GM04504 (cell line): ENCODE measurements at places on chromosomes 7 and 10.

DNA sequence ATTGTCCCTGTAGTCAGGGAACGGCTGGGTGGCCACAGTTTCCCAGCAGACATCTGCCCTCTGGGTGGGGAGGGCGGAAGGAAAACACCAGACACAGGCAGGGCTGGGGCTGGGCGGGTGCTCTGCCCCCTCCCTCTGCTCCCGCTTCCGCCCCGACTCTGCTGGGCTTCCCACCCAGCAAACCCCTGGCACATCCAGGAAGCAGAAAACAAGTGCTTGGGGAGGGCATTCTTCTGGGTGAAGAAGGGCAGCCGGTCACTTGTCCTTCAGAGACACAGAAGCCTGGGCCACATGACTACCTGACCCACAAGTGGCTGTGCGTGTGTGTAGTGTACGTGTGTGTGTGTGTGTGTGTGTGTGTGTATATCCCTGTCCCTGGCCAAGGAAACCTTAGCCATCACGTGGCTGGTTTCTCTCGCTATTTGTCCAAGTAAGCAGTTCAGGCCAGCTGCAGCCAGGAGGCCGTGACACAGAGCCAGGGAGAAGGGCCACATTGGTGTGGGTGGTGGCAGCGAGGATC lies 77.9 kb downstream of the ZMIZ1 start:
- DNase-seq: no peak

DNA sequence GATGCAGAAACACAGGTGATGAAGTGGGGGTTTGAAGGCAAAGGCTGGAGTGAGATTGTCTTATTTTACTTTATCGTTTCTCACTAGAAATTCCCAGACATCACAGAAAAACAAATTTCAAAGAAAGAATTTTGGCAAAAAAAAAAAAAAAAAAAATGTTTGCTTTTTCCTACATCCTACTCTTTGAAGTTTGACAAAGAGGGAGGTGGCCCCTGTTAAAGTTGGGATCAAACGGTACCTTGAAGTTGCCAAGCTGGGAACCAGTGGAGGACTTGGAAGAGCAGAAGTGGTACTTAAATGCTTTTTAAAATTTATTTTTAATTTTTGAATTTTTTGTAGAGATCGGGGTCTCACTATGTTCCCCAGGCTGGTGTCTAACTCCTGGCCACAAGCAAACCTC lies 63.9 kb upstream of the KIF5B start:
- no peak for DNase-seq

GRCh38 chr7:45703911-45704682 lies 129.9 kb downstream of the ADCY1 start:
- no peak for DNase-seq

DNA sequence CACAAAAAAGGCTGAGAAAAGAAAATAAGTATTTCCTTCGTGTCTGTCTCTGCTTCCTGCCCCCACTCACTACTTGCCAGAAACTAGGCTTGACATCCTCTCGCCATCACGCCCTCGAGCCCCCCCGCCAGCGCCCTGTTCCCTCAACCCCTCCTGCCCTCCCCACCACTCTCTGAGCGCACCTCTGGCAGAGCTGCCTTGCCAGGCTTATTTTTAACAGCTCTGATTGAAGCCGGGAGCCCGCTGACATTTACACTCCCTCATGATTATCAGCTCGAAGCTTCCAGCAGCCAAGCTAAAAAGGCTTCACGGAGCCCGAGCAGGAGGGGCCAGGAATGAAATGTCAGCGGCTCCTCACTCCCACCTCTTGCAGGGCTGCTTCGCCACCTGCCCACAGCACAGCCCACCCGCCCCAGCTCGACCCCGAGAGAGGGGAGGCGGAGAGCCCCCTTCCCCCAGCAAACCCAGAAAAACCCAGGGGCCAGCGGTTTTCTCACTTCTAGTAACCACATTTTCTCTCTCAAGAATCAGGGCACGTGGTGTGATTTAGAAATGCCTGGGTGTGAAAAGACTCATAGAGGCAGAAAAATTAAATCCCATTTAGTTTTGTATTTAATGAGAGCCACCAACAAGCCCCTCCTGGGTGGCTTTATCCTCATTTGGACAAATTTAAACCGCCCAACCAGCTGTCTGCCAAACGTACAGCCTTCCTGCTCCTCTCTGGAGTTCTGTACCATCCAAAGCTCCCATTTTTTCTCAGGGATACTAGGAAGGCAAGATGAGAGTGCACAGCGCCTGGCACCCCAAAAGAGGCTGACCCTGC lies 89.3 kb downstream of the SLIT1 start:
- no peak for DNase-seq

DNA sequence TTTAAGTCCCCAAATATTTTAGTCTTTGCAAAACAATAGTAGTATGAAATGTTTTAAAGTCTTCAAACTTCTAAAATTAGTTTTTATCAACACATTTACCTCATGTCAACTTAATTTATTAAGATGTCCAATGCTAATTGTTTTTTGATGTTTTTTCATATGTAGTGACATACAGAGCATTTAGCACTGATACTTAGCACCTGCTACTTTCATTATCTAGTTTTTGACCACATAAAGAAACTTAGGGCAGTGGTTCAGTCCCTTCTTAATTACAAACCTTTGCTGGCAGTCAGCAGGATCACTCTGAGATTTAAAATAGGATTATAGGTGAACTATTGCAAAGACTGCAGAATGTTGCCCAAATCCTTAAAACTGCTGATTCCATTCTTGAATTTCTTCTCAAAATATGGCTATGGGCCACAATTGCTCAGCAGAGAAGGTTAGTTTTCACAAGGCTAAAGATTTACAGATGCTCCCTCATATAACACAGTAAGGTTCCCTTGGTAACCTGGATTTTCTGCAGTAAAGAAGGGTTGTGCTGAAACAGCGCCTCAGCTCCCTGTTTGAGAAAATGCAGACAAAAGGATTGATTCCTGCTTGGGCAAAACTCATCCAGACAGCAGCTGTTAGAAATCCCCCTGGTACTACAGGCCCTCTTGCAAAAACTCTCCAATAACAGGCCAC lies 3.4 kb downstream of the GPR85 start:
- no peak for DNase-seq

DNA sequence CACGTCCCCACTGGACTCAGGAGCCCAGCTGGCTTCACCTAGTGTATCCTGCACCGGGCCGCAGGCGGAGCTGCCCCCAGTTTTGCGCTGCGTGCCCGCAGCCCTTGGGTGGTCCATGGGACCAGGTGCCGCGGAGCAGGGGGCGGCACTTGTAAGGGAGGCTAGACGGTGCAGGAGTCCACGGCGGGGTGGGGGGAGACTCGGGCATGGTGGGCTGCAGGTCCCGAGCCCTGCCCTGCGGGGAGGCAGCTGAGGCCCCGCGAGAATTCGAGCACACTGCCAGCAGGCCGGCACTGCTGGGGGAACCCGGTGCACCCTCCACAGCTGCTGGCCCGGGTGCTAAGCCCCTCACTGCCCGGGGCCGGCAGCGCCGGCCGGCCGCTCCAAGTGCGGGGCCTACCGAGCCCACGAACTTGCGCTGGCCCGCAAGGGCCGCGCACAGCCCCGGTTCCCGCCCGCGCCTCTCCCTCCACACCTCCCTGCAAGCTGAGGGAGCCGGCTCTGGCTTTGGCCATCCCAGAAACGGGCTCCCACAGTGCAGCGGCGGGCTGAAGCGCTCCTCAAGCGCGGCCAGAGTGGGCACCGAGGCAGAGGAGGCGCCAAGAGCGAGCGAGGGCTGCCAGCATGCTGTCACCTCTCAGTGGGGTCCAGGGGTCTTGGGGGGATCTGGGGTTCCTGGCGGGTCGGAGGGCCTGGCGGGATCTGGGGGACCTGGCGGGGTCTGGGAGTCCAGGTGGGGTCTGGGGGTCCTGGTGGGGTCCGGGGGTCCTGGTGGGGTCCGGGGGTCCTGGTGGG lies 81.4 kb downstream of the VIPR2 start:
- DNase-seq: no peak

DNA sequence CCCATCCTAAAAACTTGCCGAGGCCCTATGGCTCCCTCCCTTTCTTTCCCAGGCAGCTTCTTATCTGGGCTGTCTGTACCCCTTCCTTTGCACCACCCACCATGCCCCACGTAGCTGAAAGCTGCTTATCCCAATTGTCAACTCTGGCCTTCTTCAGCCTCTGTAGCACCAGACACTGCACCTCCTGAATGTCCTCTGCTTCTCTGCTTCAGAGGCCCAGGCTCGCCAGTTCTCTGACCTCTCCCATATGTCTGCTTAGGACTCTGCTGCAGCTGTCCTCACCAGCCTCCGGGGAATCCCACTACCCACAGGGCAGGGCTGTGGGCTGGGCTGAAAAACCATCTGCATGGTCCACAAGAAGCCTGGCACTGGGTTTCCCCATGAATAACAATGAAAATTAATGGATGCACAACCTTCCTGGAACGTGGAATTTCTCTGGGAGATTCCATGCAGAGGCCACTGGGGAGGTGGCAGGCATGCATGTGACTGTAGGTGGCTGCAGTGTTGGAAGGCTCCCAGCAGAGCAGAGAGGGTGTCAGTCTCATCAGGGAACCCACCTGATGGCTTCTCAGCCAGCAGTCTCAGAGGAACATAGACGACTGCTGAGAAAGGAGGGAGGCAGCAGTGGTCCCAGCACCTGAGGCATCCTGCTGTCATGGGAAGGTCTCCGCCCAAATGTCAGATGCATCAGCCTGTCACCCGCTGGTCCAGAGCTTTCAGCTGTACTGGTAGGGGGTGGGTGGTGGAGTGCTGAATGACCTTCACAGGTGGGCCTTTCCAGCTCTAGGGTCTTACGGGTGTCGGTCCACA lies 16.8 kb upstream of the SH2D4B start:
- DNase-seq: no peak

DNA sequence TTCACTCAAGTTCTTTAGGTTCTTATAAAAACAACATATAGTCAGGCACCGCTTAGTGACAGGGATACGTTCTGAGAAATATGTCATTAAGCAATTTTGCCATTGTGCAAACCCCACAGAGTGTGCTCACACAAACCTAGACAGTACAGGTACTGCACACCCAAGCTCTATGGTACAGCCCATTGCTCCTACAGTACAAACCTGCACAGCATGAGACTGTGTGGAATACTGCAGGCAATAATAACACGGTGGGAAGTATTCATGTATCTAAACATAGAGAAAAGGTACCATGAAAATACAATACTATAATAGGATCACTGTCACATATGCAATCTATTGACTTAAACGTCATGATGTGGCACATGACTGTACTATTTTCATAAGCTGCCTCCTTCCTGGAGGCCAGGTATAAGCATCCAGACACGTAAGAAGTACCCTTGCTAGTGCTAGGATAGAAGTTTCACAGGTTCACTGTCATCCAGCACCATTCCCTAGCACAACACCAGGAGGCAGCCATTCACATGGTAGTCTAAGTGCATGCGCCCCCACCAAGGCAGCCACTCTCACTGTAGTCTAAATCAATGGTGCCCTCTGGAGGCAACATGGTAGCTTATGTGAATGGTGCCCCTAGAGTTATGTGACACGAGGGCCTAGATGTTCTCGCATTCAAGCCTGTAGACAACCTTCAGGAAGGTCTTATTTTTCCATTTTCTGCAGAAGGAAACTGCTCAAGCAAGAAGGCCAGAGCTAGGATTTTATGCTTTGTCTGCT lies 98.5 kb downstream of the ARHGAP22 start:
- DNase-seq: no peak

DNA sequence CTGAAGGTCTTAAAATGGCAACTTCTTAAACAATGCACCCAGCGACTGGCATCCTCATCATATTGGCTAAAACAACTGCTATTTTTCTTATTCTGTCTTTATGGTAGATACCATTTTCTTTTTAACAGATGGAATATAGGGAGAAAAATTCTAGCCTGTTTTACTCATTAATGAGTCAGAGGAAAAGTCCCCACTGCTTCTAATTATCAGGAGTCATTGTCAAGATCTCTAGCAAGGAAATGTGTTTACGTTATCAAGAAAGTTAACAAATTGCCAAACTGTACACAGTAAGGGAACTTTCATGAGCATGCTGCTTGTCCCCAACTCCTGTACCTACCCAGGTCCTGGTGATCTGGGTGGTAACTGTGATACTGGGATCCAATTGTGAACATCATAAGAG lies 117.7 kb upstream of the KIAA1217 start:
- no peak for DNase-seq

GRCh38 chr10:43151371-43151770 lies 13.1 kb downstream of the CSGALNACT2 start:
- DNase-seq: no peak

DNA sequence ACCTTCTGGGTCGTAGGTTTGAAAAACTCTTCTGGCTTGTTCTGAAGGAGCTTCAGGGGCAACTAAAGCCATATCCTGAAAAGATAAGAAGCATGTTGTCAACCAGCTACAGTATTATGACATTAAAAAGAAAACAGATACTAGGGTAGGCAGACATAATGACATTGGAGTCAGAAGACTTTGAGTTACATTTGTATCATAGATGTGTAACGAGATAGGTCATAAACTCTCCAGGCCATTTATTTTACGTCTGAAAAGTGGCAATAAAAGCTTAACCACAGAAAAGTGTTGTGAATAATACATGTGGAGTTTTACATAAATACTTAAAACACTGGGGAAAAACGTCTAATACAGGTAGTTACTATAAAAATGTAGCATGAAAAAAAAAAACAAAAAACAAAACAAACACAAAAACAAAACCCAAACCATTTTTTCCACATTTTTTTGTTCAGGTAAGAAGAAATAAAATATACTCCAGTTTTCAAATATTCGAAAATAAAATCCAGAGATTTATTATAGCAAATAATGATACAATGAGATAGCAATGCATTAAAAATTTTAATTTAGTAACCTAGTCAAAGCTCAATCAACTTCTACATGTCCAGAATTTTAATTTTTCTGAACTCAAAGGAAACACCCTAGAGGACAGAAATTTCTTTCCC lies 64.1 kb downstream of the MINDY3 start:
- no peak for DNase-seq

DNA sequence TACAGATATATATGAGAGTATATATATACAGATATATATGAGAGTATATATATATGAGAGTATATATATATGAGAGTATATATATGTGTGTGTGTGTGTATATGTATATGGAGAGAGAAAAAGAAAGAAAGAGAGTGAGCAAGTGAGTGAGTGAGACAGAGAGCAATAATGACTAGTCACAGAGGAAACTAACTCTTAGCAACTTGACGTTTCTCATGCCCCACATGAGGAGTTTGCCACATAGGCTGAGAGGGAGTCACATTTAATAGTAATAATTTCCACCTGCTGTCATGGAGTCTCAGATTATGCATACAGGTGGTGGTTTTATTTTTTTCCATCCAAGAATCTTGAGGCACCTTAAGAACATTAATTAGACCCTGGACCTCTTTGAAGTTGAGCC lies 199.9 kb downstream of the GATA3 start:
- DNase-seq: no peak

GRCh38 chr7:148442933-148443332 lies 147.6 kb upstream of the C7orf33 start:
- DNase-seq: no peak

DNA sequence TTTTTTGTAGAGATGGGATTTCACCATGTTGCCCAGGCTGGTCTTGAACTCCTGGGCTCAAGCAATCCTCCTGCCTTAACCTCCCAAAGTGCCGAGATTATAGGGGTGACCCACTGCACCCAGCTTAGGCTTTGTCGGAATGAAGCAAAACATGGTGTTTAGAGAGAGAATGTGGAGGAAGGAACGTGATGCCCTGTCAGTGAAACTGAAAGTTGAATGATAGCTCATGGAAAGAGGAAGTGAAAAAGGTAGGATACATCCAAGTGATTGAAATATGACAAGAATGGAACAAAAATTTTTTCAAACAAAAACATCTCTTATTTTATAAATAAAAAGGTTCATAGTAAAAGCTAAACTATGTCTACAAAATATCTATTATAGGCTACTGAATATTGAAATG lies 5.9 kb downstream of the AKAP9 start:
- DNase-seq: no peak

GRCh38 chr7:151490456-151491105 lies 29.1 kb downstream of the RHEB start:
- no peak for DNase-seq

- no peak for DNase-seq
Observed at GRCh38 chr7:96322847-96323461, 1.1 kb upstream of the SLC25A13 start.
